ENCODE measurements at places on chromosomes 3 and 15.
A peak's percentile ranks its signal among the peaks of the same experiment; 100 is the strongest.

GRCh38 chr3:136562026-136562425 lies 190.2 kb downstream of the STAG1 start:
- no peak for DNase-seq

DNA sequence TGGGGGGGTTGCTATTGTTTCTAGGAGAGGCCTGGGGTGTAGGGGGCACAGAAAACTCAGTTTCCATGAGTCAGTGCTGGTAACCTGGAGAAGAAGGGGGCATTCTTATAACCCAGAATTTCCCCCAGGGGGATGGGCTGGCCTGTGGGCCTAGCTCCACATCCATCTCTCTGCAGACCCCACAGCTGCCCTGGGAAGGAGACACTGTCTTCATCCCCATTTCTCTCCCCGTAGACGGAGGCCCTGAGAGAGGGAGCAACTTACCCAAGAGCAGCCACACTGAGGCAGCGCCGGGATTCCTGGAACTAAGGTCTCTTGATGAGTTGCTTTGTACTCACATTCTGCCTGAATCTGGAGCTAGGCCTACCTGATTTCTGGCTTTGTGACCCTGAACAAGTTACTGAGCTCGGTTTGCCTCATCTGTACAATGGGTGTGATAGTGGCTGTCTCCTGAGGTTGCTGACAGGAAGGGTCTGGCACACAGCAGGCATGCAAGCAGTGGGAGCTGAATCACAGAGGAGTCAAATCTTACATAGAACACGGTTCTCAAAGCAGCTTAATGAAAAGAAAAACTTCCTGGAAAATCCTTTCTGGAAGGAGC lies 55.0 kb upstream of the LCTL start:
- DNase-seq: no peak

DNA sequence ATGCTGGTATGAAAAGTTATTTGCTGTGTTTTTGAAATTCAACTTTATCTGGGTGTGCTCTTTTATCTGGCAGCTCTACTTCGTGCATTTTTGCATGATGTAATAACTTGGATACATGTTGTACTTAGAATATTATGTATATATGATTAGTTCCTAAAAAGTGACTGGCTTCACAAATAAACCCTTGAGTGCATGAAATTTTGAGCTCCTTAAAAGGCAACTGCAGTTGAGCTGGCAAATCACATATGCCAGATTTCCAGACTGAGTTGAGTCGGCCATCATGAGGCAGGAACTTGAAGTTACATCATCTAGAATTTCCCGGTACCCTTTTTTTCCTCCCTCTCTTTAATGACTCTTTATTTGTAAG lies 162.5 kb downstream of the FNDC3B start:
- DNase-seq: no peak

GRCh38 chr15:98770984-98771383 lies 122.6 kb downstream of the IGF1R start:
- DNase-seq: no peak

DNA sequence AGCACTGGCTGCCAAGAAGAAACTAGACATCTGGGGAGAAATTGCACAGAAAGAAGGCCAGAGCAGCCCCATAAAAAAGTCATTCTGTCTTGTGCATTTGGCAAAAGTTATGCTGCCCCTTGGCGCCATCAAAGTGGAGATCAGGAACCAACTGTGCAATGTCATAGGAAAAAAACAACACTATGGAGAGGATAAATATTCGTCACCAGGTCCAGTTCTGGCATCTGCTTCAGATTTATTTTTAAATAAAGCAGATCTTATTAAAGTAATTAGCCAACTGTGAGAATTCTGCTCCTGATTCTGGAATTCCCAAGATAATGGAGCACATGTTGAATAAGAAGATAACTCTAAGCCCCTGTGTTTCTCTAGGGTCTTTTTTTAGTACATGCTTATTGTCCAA lies 500.0 kb upstream of the IL12A start:
- no peak for DNase-seq

DNA sequence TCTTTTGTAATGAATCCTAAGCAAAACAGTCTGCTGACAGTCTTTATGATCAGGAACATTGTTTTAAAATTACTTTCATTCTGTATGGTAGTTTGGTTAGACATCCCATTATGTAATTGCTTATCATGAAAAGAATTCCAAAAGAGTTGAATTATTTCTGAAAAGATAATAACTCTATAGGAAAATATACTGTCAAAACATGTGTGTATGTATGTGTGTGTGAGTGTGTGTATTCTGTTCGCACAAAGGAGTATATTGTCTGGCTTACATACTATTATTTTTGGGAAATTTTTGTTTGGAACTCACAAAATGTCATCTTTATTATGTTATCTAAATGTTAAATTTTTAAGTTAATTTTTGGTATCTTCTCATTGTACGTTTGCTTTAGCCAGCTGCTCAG lies 1075.9 kb downstream of the ZPLD1 start:
- DNase-seq: no peak

GRCh38 chr15:59410391-59410896 lies 27.5 kb upstream of the FAM81A start:
- no peak for DNase-seq

GRCh38 chr3:171833789-171834460 lies 9.2 kb upstream of the TMEM212 start:
- no peak for DNase-seq

- peak; percentile 72 for DNase-seq
Observed at GRCh38 chr15:31974855-31975829, 55.2 kb upstream of the CHRNA7 start.

- no peak for DNase-seq
Observed at GRCh38 chr3:114299941-114300624, 6.3 kb downstream of the TIGIT start.

DNA sequence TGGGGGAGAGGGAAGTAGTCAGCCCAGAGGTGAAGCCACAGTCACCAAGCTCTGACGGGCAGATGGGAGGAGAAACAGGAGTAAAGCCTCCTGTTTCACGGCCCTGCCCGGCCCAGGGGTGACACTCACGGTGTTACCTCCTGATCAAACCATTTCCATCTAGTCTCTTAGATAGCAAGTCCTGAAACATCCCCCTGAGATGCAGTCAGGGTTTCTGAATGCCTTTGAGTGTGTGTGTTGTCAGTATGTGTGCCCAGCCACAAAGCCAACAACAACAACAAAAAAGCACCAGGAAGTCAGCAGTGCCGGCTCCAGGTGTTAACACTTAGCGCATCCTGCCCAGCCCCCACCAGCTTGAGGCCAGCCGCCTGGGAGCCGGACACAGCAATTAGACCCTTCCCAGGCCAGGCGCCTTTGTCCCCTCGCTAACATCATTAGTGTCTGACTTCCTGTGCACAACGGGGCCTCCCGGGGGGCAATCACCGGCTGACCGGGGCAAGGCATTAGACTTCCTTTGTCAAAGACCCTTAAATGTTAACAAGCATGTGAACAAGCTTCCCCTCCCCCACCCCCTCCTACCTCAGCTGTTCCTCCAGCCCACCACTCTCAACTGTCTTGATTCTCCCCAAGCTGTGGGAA lies 34.5 kb downstream of the IL17RD start:
- peak; percentile 92 for DNase-seq

DNA sequence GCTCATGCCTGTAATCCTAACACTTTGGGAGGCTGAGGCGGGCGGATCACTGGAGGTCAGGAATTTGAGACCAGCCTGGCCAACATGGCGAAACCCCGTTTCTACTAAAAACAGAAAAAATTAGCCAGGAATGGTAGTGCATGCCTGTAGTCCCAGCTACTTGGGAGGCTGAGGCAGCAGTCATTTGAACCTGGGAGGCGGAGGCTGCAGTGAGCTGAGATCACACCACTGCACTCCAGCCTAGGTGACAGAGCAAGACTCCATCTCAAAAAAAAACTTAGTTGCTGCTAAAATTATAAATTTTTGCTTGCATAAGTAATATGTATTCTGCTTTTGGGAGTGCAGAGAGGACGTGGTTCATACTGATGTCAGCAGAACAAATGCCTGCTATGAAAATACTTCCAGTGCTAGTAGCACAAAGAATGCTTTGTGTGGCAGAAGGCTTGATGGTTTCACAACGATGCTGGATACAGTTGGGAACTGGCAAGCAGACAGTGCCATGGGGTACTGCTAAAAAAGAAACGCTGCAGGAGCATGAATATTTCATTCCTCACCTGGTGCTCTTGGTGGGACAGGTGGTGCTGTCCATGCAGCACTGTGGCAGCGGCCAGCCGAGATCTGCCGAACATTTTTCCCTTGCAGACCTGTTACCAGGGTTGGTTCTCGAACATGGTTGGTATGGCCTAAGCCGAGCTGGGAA lies 31.1 kb downstream of the FBXL22 start:
- no peak for DNase-seq

GRCh38 chr3:136396916-136397315 lies 146.8 kb downstream of the PCCB start:
- DNase-seq: no peak

GRCh38 chr3:124766113-124767095 lies 36.2 kb downstream of the UMPS start:
- DNase-seq: no peak

GRCh38 chr3:49899815-49900214 lies 3.9 kb downstream of the MST1R start:
- DNase-seq: no peak

DNA sequence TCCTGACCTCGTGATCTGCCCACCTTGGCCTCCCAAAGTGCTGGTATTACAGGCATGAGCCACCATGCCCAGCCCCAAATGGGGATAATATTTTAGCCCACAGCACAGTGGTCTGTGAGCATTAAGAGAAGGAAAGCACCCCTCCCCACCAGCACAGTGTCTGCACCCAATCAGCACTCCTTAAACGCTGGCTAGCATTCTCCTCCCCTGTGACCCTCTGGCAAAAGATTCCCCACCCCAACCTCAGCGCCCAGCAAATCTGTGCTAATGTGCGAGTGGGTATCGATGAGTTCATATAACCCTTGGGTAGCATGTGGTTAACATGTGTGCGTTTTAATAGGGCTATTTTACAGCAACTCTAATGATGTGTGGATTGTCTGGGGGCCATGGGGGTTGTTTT lies 18.3 kb upstream of the EPHB3 start:
- DNase-seq: no peak

GRCh38 chr15:57626713-57627440 lies 35.2 kb downstream of the MYZAP start:
- no peak for DNase-seq

DNA sequence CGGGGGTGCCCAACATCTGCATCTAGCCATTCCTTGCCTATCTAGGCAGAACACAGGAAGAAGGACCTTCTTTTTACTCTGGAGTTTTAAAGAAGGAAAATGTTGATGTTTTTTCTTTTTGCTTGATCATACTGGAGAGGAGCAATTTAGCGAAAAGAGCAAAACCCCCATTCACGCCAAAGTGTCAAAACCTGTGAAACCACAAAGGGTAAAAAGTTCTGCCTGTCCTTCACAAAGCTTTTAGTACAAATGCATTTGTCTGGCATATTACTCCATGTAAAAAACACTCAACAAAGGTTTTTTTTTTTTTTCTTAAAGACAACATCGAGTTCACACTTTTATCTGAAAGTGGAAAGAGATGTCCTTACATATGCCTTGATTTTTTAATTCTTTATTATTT lies 214.2 kb upstream of the MRPL3 start:
- no peak for DNase-seq

DNA sequence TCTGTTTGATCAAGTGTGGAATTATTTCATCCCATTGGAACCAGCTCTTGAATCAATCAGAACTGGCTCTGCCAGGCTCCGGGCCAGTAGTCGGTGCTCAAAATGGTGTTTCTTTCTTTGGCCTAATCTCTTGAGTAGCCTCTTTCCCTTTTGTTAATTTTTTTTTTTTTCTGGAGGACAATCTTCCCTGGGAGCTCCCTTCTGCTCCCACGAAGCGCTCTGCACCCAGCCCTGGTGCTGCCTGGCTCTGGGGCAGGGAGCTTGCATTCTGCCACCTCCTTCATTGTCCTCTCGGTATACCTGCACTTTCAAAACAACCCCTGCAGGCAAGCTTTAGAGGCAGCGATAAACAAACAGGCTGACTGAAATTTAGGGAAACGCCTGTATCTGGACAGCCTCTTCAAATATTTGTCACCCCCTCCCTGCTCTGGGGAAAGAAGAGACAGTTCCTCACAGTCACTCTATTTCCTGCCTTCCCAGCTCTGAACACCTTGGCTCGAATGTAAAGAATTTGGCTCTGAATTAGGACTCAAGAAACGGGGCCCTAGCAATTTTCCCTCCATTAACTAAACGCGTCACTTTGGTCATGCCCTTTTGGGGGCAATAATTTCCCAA lies 1.1 kb upstream of the THSD4 start:
- no peak for DNase-seq

- peak; percentile 71 for DNase-seq
Observed at GRCh38 chr3:27666708-27667107, 55.4 kb downstream of the EOMES start.

- no peak for DNase-seq
Observed at GRCh38 chr15:93174836-93175235, 85.8 kb upstream of the RGMA start.

GRCh38 chr3:129377615-129378014 lies 50.8 kb downstream of the EFCAB12 start:
- no peak for DNase-seq
